Activated CD4-positive, alpha-beta memory T cell treated with anti-CD3 and anti-CD28 coated beads, Interleukin-2, amount 10 ng/mL, durations not matched to agents 7 days and 5 days (primary cell): ENCODE measurements at places on chromosomes 2 and 18. TPM values are rescaled to one million over a fixed set of nuclear protein-coding genes. Genes with fewer than 3 reads are reported as not detected.

DNA sequence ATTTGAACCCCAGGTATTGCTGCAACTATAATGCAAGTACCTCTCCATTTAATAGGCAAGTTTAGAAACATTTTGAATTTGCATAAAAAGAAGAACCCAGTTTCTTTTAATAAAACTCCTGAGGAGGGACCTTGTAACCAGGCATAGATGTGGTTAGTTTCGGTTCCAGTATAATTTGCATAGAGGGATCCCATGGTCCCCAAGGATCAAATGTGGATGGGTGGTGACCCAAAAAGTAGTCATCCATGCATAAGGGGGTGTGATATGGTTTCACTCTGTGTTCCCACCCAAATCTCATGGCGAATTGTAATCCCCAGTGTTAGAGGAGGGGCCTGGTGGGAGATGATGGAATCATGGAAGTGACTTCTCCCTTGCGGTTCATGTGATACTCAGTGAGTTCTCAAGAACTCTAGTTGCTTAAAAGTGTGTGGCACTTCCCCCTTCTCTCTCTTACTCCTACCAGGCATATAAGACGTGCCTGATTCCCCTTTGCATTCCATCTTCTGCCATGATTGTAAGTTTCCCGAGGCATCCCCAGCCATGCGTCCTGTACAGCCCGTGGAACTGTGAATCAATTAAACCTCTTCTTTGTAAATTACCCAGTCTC, 40.2 kb upstream of the SKA1 start:
- no peak for DNase-seq

DNA sequence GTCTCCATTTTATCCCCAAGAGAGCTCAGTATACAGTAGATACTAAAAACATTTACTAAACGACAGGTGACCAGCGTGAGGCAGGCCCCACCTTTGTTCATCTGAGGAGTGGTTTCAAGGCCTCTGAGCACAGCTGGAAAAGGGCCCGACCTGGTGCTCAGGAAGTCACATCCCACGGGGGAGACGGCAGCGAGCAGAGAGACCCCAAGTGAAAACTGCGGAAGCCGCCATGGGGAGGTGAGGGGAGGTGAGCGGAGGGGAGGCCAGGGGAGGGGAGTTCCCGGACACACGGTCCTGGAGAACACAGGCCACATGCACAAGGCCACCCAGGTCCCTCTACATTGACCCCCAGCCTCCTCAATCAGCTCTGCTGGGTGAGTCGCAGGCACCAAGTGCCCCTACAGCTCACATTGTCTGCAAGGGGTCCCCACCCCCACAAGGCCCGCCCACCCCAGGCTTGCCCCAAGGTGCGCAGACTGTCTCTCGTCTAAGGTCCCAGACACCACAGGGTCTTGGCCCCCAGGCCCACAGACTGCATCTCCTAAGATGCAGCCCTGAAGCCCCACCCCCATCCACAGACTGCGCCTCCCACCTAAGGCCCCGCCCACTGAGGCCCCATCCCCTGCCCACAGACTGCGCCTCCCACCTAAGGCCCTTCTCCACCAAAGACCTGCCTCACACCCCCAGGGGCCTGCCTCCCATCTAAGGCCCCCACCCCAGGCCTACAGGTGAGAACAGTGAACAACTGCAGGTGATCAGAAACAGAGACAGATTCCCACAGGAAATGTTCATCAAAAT, 19.1 kb downstream of the PARD6G start:
- DNase-seq, result no peak

- no peak for DNase-seq
These were observed 146.8 kb downstream of the SATB2 start for GRCh38 chr2:199310771-199311585.

DNA sequence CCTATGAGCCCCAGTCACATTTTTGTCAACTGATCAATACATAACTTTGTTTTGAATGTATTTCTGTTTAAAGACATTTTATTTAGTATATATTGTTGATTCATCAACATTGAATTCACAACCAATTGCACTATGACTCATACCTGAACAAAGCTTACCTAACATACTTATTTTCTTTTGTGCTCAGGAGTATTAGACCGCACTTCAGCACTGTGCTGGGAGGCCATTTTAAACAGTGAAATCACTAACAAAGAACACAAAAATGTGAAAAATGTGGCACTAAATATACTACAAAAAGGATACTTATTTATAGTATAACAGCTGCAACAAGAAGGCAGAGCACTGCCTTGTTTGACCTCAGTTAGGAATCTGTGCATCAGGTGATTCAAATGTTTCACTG, 12.4 kb upstream of the IFIH1 start:
- no peak for DNase-seq

- DNase-seq, result no peak
These were observed 65.7 kb downstream of the TRABD2A start for GRCh38 chr2:84815146-84815545.

GRCh38 chr2:108911401-108911800, 77.6 kb downstream of the EDAR start:
- DNase-seq, result no peak

GRCh38 chr2:110650346-110650745, 27.5 kb downstream of the BUB1 start:
- DNase-seq, result no peak

DNA sequence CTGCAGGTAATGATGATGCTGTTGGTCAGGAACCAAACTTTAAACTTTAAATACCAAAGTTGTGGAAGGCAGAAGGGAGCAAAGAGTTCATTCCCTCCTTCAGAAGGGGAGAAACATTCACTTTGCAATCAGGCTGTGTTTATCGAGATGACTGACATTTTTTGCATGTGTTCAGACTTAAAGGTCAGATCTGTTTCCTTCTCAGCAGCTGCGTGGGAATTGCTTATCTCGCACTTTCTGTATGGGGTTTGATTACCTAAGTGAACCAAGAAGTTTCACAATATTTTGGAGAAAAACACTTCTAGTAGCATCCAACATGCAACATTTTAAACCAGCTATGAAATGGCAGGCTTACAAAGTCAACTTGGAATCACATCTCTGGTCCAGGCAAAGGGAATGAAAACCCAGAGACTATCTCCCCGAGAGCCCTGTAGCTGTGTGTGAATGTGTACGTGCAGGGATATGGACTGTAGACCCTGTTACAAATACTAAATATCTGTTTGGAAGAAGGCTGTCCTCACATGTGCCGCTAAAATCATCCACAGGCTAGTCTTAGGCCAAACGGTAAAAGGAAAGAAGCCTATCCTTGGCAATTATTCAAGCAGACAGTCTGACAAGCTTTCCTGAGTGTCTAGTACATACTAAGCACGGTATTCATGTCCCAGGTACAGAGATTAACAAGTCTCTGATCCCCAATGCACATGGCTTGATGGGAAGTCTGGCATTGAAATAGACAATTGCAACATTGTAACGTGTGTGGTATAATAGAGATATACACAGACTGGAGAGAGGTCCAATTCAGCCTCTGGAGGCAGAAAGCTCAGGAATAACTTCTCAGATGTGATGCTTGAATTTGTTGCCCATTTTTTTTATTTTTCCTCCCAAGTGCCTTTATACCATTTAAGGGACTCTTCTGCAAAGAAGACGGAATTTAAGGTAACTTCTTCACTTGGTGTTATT, 483.1 kb downstream of the DPP10 start:
- DNase-seq, result no peak

DNA sequence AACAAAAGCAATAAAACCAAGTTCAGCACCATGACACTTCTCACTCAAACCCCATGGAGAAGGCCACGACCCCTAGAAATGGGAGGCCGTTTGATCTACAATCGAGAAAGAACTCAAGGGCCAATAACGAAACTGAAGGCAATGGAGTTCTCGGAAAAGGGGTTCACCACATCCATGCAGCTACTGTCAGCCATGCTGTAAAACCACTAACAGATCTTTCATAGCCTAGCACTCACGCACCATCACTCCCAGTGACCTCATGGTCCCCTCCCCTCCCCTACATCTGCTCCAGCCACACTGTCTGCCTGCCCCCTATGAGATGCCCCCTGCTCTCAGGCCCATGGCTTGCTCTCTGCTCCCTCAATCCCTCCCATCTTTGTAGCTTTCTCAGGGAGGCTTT, 135.3 kb downstream of the TMEM163 start:
- DNase-seq, result peak; percentile 62

DNA sequence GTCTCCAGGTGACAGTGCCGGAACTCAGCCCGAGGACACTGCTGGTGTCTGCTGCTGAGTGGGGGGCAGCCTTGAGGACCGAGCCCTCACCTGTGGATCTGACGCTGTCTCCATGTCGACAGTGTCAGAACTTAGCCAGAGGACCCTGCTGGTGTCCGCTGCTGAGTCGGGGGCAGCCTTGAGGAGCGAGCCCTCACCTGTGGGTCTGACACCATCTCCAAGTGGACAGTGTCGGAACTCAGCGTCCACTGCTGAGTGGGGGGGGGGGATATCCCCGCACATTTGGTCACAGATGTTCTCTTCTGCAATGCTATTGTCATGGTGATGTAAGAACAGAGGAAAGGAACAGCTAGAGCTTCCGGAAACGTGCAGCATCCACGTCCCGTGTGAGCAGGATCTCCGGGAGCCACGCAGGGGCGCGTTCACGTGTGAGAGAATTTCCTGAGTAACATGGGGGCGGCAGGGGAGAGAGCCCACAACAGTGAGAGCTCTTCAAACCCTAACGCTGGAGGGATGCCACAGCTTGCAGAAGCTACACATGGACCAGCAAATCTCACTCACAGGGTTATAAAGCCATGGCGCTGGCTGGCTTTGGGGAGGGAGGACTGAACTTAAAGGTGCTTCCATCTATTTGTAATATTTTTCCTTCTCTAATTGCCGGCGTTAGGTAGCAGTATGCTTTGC, 250.7 kb upstream of the SALL3 start:
- no peak for DNase-seq

- DNase-seq, result no peak
These were observed 19.3 kb upstream of the FZD7 start for GRCh38 chr2:202014318-202014717.

- DNase-seq, result no peak
These were observed 24.2 kb upstream of the EFEMP1 start for GRCh38 chr2:55947752-55948151.

DNA sequence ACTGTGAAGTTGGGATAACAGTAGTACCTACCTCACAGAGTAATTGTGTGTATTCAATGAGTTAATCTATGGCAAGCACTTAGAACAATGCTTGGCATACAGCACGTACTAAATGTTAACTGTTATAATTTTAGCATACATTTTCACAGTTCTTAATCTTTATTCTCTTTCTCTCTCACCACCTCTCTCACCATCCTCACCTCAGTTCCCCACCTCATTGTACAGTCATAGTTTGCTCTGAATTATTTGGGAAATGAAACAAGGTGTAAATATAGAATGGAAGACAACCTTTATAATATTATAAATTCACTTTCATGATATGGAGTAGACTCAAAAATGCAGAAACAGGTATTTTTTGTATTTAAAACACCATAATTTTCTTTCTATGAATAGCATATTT, 40.0 kb upstream of the DNAH7 start:
- DNase-seq, result no peak

- DNase-seq, result no peak
These were observed 72.4 kb downstream of the MYCN start for GRCh38 chr2:16012626-16013358.

- no peak for DNase-seq
These were observed 348.1 kb downstream of the CCDC85A start for GRCh38 chr2:56531668-56532420.

DNA sequence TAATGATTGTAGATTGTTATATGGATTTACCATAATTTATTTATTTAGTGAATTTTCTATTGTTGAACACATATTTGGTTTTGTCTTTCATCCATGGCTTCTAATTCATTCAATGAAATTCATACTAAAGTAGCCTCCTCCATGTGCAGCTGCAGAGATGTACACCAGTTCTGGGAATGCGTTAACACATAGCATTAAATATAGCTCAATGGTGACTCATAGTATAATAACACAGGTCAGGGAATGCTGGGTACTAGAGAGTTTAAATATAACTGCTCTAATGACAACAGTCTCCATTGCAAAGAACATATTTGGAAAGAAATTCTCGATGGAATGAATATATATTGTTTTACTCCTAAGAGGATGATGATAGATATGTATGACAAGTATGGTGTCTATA, 1190.2 kb upstream of the NRXN1 start:
- no peak for DNase-seq

DNA sequence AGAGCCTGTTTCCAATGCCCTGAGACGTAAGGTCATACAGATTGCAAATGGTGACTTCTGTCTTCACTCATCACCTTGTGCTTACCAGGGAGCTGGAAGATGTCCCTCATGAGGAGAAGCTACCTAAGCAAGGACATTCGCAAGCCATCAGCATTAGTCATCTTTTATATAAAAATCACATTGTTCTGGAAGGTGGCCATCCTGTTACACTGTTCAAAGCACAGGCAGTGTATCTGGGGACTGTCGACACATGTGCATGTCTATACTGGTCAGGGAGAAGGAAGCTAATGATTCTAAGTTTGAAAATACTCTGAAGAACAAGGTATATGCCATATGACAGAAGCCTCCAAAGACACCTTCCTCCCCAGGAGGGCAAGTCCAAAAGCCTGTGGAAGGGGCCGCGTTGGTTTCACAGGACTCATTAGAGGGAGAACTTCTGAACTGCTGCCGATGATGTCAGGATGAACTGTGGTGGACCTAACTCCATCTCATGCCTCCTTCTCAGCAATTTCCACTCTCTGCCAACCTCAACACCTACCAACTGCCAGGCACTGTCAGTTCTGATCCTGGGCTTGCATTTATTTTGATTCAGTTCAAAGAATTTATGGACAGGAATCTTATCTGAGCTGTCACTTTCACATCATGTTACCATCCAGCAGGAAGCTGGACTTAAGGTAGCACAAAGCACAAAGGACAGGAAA, 39.4 kb downstream of the DNER start:
- DNase-seq, result no peak

GRCh38 chr2:56217106-56217505, 33.3 kb downstream of the CCDC85A start:
- no peak for DNase-seq

- DNase-seq, result no peak
These were observed 344.7 kb downstream of the MYCN start for GRCh38 chr2:16284941-16285625.

- DNase-seq, result no peak
These were observed 92.9 kb downstream of the PXDN start for GRCh38 chr2:1651121-1652033.

The LIMS2 gene
- 15.5 TPM for total RNA-seq

The KANSL1L gene
- total RNA-seq, result 6.3 TPM

The SP140 gene
- 132 TPM for total RNA-seq

The SRD5A2 gene
- total RNA-seq, result not detected

The EPB41L3 gene
- 0.73 TPM for total RNA-seq

The LYPD6B gene
- total RNA-seq, result 0.20 TPM

The TMEM214 gene
- 80.4 TPM for total RNA-seq

The SERPINB3 gene
- not detected for total RNA-seq

The COL5A2 gene
- 1.6 TPM for total RNA-seq

The STARD6 gene
- total RNA-seq, result not detected

The RIF1 gene
- 52.4 TPM for total RNA-seq
